ENCODE measurements at places on chromosomes 11 and 22.

DNA sequence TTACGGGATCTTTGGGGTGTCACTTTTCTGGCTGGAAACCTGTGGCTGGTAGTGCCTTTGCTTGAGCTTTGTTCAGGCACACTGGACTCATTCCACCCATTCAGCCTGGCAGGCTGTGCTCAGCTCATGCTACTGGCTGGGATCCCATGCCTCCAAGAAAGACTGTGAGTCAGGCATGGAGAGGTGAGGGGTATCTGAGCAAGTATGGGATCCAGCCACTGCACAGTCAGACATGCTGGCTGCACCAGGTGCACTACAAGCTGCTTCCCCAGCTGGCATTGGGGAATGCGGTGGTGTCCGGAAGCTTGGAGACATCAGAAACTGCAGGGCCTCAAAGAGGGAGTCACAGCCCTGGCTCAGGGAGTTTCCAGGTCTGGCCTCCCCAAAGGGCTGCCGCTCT lies 12.0 kb upstream of the MED17 start:
- no peak for DNase-seq

GRCh38 chr11:132312701-132313111 lies 942.3 kb downstream of the NTM start:
- DNase-seq, result peak; percentile 32

- DNase-seq, result no peak
These were observed 85.3 kb upstream of the GAL start for GRCh38 chr11:68598816-68599653.

DNA sequence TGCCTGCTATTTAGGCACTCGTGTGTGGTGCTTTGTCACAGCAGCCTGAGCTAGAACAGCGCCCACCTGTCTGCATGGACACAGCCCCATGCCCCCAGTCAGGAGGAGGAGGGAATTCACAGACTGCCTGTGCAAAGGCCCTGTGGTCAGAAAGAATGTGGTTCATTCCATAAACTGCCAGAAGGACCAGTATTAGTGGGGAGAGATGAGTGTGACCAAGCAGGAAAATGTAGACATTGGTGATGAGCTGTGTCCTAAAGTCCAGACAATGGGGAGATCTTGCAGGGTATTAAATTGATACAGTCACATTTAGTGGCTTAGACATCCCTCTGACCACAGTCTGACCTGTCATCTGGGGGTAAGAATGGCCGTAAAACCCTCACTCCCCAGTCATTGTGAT lies 83.7 kb upstream of the LINC01488 start:
- no peak for DNase-seq

- DNase-seq, result no peak
These were observed 561.1 kb downstream of the MN1 start for GRCh38 chr22:27240298-27241075.

DNA sequence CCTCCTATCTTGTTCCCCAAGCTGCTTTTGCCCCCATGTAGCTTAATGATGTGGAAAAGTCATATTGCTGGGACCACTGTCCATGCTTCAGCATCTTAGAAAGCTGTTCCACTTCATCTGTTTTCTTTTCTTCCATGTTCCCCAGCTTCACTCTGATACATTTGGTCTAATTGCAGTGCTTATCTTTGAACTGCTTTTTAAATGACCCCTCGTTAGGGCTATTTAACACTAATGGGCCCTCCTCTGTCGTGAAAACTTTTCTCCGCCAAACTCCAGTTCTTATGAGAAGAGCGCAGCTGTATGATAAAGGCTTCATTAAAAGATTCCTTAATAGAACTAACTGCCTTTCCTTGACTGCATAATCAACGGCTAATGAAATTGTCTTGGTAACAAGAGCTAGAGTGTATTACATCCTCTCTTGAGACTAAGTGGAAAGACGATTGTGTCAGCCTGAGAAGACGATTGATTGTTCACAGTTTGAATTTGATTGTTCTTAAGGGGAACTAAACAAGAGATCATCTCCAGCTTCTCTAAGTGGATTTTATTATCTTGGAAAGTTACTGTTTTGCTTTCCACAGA lies 165.0 kb upstream of the MTNR1B start:
- DNase-seq, result no peak

- DNase-seq, result peak; percentile 43
These were observed 29.6 kb downstream of the TRIM29 start for GRCh38 chr11:120108154-120108784.

- peak; percentile 27 for DNase-seq
These were observed 17.7 kb downstream of the PHLDB1 start for GRCh38 chr11:118625036-118625690.

DNA sequence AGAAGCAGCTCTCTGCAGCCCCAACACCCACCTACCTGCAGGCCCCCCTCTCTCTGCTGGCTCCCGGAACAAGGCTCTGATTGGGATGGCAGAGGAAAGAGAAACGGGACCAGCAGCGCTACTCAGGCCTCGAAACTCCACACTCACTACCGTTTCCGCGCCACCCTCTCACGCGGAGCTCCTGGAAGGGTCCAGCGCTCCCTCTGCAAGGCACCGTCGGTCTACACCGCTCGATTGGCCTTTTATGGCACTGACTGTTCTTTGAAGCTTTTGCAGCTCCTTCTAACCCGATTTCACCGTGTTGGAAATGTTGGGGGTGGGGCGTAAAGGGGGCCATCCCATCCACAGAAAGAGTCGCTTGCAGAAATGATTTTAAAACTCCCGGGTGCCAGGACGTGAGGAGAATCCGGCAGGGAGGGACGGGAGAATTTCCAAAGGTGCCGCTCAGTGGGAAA lies 323 bp upstream of the PANX1 start:
- DNase-seq, result peak; percentile 54

DNA sequence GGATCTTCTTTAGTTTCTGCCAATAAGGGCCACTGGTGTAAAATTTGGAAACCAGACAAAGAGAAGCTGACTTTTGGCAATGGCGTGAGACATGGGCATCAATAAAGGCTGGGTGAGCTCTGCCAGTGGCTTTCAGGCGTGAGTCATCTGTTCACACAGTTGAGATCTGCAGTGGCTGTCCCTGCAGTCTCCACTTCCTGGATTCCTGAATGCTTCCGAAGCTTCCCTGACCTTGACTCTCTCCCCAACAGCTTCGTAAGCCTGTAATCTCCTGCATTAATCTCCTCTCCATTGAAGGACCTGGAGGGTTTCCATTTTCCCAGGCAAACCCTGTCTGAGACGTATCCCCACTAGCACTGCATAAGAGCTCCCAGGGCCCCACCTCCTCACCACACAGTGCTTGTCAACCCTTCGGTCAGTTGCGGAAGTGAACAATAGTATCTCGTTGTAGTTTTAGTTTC lies 574.7 kb downstream of the TBC1D22A start:
- peak; percentile 16 for DNase-seq

- DNase-seq, result no peak
These were observed 17.2 kb upstream of the CD59 start for GRCh38 chr11:33753304-33753967.

DNA sequence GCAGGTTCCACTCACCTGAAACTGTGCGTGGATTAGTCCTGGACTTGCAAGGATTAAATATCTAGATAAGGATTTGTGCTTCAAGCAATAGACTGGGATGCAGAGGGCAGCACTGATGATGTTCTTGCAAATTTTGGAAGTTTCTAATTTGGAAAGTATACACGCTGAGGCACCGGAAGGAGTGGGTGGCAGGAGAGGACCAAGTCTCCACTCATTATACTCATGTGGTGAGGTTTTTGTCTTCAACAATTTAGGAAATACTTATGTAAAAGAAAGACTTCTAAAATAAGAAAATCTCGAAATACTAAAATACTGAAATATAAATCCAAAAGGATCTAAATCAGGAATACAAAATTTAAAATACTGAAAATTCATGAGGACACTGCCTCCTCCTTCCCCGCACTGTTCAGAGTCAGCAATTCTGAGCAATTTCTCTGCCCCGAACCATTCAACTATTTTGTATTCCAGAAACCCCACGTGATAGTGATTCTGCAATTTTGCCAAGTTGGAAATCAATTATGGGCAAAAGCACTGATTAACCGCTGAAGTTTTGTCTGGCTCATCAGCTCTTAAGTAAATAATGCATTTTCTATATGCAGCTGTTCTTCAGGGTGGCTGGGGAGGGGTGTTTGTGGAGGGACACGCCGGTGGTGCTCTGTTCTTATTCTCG lies 47.0 kb upstream of the CLMP start:
- DNase-seq, result no peak

- no peak for DNase-seq
These were observed 29.7 kb downstream of the MB start for GRCh38 chr22:35587447-35587870.

- no peak for DNase-seq
These were observed 135.2 kb upstream of the C11orf58 start for GRCh38 chr11:16603245-16603644.

- no peak for DNase-seq
These were observed 10.2 kb downstream of the GNB1L start for GRCh38 chr22:19844377-19845053.

- no peak for DNase-seq
These were observed 19.4 kb downstream of the GUCY1A2 start for GRCh38 chr11:106998916-106999188.

DNA sequence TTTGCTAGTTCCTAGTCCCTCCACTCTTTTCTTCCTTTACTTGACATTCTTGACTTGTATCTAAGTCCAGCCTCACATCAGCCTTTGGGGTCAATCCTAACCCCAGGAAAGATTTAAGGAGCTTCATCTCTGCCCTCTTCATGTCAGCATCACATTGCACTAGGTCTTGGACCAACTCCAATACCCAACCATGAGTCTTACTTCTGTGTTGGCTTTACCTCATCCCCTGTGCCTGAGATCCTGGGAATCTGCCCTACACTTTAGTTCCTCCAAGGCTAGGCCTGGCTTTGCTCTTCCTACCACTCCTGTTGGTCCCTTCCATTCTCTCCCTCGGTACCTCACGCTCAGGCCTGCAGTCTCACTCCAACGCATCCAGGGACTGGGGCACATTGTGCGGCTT lies 117.0 kb downstream of the SLC1A2 start:
- DNase-seq, result no peak

GRCh38 chr22:36918586-36919284 lies 5.3 kb downstream of the CSF2RB start:
- no peak for DNase-seq

DNA sequence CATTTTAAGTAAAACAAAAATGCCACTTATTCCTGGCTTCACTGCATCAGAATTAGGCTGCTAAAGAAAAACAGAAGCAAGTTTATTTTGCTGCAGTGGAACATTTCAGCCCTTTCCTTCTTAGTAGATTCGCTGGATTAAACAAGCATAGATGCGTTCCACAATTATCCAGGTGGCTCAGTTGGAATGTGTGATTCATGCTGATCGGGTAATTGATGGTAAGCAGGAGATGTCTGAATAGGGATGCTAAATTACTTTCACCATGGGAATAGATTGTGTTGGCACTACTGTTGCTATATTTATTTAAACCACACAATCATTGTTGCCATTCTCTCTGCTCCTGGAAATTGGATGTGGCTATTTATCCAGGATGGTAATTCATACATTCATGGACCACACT lies 440.1 kb upstream of the DDI1 start:
- DNase-seq, result no peak

GRCh38 chr11:116539836-116540418 lies 232.9 kb downstream of the BUD13 start:
- DNase-seq, result no peak

DNA sequence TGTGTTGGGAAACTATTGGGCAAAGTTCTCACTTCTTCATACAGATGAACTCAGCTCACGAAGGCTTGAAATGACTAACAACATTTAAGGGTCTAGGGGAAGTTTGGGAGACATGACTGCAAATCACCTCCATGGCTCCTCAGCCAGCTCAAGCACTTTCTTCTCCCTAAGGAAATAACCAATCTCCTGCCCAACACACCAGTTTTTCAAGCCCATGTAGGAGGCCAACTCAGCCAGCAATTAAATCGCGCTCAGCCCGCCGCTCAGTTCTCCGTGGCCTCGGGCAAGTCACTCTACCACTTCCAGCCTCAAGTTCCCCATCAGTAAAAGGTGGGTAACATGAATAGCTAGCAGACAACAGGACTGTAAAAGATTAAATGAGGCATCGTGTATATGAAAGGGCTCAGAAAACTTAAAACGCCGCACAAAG lies 796 bp downstream of the POLDIP3 start:
- DNase-seq, result no peak

DNA sequence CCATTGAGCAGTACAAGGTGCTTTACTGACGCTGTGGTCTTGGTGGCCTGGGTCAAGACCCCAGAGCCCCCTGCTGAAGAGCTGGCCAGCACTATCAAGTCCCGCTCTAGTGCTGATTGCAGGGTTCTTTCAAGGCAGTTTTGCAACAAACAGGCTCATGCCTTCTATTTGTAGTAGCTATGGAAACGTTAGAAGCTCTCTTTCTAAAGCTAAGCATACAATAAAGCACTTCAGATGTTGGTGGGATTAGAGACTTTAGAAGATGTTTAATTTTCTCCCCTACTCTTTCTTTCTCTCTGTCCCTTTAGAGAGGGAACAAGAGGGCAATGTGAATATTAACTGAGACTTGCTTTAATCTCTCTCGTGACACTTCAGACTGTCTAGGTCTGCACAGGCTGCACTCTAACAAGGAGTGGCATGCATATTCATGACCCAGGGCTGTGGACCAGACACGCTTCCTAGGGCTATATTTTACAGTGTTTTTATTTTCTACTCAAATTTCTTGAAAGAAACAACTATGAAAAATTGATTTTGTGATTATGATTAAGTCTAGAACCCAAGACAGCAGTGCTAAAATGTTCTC lies 138.6 kb downstream of the WNT7B start:
- DNase-seq, result no peak

DNA sequence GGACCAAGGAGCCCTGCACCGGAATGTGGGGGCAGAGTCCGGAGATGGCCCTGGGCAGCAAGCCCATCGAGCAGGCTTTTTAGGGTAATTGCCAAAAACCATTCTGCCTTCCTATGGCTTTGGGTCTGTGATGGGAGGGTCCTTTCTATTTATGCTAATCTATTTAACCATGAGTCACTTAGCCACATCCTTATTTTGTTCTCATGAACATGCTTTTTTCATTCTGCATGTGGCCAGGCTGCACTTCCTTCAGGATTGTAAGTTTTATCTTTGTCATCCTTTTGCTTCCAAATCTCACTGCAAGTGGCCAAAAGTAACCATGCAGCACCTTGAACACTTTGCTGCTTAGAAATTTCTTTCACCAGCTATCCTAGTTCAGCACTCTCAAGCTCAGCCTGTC lies 88.3 kb downstream of the EFCAB6 start:
- no peak for DNase-seq

- no peak for DNase-seq
These were observed 78.4 kb downstream of the CADM1 start for GRCh38 chr11:115425816-115426215.

DNA sequence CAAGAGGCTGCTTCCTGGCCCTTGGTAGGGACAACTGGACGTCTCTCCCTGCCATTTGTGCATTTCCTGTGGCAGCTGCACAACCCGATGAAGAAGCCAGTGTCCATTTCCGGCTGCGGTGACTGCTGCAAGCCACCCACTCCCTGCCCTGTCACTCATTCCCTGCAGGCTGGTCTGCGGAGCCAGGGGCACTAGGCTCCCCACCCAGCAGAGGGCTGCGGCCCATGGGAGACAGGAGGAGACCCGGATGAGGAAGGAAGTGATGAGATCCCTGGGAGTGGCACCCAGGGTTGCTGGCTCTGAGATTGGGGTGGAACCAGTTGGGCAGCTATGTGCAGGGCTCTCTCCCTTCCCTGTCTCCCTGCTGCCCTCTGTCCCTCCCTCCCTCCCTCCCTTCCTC lies 10.0 kb upstream of the MYRF start:
- DNase-seq, result no peak

GRCh38 chr11:79570104-79570503 lies 129.3 kb upstream of the TENM4 start:
- DNase-seq, result no peak

All from occipital lobe (tissue), 3 donors.